ELR (cell line): ENCODE measurements at places on chromosomes 7 and 10.
A peak's percentile ranks its signal among the peaks of the same experiment; 100 is the strongest.

DNA sequence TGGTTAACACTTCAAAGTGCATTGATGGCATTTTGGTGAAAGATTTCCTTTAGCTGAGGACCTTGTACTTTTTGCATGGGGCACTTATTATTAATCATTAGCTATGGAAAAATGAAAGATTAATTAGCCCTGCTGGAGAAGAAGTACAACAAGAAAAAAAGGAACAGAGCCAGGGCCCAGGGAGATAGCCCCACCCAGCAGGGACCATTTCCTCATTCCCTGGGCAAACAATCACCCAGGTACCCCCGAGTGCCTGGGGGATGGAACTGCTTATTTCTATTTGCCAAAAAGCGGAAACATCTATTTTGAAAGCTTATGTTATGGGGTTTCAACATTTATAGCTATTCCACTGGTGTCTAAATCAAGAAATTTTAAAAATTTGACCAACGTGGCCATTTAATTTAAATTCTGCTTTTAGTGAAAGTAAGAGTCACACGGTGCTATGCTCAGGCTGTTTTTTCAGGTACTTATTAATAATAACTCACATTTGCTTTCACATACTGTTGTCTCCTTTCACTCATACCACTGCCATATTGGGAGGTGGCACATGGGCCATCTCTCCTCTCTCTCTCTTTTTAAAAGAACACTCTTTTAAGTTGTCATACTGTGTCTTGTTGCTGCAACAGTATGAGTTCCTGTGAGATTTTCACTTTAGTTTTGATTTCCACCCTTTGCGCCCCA lies 143.6 kb upstream of the KIF5B start:
- DNase-seq, result no peak

- no peak for DNase-seq
These were observed 39.1 kb upstream of the ZNF273 start for GRCh38 chr7:64863969-64864368.

DNA sequence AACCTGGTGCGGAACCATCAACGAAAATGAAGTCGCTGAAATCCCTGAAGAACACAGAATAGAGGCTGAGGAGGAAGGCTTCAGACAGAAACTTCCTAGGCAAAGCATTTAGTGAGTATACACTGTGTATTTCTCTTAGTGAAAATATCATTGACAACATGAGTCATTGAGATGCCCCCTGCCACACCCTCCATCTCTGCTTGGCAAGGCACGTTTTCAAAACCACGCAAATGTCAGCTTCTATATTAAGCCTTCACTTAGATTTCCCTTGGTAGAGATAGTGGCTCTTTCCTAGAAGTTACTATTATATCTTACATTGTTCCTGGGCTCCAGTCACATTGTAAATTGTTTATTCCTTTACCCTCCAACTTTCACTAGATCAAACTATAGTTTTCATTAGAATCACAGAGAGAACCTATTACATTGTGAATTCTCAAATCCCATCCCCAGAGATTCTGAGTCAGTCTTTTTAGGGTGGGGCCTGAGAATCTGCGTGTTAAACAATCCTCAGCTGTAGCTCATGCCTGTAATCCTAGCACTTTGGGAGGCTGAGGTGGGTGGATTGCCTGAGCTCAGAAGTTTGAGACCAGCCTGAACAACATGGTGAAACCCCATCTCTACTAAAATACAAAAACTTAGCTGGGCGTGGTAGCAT lies 4.6 kb upstream of the SKAP2 start:
- peak; percentile 48 for DNase-seq

DNA sequence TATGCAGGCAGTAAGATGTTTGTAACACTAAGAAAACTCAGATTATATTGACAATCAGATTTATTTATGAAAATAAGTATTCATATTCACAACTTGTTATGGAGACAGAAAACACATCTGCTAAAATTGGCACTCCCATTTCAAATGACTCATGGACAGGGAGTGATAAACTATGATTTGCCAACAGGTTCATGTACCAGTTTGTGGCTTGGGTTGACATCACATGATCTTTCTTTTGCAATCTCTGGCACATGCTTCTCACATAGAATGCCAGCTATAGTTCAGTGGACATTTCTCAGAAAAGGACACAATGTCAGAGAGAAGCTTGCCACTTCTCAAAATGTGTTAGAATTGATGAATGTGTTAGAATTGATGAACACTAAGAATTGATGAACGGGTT lies 663.2 kb upstream of the ANKRD30A start:
- peak; percentile 4 for DNase-seq

- no peak for DNase-seq
These were observed 30.1 kb downstream of the TSPAN14 start for GRCh38 chr10:80484243-80484642.
